ENCODE measurements at places on chromosomes 7 and 10.
A peak's percentile ranks its signal among the peaks of the same experiment; 100 is the strongest.

DNA sequence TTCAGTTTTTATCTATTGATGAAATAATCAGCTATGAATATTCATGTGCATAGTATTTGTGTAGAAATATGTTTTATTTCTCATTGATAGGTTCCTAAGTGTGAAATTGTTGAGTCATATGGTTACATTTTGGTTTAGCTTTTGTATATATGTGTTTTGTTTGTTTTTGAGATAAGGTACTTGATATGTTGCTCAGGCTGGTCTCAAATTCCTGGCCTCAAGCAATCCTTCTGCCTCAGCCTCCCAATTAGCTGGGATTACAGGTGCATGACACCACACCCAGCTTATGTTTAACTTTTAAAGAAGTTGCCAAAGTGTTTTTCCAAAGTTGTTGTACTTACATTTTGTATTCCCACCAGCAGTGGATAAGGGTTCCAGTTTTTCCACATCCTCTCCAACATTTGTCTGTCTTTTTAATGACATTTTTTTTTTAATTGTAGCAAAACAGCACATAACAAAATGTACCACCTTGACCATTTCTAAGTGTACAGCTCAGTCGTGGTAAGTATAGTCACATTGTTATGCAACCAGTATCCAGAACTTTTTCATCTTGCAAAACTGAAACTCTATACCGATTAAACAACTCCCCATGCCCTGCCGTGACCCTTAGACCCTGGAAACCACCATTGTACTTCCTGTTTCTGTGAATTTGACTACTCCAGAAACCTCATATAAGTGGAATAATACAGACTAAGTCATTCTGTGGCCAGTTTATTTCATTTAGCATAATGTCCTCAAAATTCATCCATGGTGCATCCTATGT, 12.6 kb upstream of the UBE2D1 start:
- DNase-seq, result no peak

- DNase-seq, result no peak
These were observed 70.5 kb upstream of the DIP2C start for GRCh38 chr10:759898-760477.

GRCh38 chr10:103125323-103126267, 67.5 kb downstream of the NT5C2 start:
- DNase-seq, result no peak

DNA sequence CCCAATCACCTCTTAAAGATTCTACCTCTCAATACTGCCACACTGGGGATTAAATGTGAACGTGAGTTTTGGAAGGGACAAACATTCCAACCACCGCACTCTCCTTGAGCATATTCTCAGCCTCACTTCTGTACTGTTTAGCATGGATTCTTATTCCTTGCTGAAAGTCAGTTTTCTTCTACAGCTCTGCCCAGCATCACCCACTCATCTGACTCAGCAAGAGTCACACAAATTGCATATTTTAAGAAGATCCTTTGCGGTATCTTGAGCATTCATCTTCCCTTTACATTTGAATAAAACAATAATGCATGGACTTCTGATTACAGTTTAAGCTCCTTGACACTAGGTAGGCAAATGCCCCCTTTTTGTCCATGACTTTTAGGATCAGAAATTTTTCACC, 251.6 kb upstream of the MKLN1 start:
- no peak for DNase-seq

DNA sequence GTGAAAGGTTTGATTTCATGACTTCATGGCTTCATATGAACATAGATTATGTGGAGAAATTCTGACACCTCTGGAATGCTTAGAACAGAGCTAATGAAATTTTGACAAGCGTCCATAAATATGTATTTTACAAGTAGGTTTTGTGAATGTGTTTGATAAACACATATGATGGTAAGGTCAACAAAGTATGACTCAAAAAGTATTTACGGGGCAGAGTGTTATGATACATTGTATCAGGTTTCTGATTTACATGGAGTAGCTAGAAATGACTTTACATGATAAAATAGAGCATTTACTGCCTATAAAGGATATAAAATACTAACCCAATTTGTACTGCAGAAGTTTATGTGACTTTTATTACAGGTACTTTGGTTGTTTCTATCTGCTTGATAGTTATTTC, 206.3 kb downstream of the MDFIC start:
- DNase-seq, result no peak

- DNase-seq, result no peak
These were observed 36.4 kb upstream of the WAC start for GRCh38 chr10:28496481-28496961.

- no peak for DNase-seq
These were observed 108.0 kb downstream of the BTAF1 start for GRCh38 chr10:92031580-92031979.

DNA sequence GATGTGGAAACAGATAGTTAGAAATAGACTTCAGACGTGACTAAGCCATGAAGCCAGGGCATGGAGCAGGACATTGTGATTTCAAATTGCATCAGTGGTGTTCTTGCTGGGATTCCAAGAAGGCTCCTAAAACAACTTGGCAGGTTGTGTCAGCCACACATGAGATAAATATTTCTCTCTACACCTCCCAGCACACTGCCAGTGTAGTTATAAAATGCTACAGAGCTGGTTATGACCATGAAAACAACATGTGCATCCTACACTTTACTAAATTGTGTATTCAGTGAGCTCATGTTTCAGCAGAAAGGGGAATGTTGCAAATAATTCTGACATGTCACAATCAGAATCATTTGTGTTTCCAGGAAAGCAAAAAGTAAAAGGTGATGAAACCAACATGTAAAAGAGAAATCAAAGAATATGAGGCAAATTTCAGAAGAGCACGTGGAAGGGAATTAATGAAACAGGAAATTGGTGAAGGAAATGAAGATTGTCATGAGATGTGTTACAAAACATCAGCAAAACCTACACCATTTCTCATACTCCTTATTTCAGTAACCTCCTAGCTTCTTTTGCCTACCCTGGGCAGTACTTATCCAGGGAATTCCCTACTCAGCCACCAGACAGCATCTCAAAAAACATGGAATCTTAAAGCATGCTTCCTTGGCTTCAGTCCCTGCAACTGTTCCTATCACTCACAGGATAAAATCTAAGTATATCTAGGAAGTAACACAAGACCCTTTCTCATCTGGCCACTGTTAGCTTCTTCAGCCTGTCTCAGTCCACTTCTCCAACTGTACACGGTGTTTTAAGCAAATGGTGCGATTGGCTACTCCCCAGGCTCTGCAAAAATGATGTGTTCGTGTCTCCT, 5.8 kb upstream of the CYP3A7 start:
- no peak for DNase-seq

- DNase-seq, result no peak
These were observed 33.0 kb downstream of the ZNF33A start for GRCh38 chr10:38043516-38043915.

DNA sequence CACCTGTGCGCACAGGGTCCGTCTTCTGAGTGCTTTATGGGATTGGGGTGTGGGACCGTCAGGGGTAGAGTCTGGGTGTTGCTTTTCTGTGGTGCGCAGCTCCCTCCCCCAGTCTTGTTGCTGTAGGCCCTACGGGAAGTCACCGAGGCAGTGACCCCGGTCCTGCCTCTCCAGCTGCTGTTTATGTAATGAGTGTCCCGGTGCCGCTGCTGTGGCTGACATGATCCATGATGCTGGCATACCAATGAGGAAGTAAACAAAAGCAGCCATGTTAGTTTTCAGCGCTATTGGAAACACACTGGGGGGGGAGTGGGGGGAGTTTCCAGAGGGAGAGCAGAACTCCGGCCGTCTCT, 1.1 kb downstream of the TRIM8 start:
- peak; percentile 79 for DNase-seq

GRCh38 chr10:15189133-15189885, 20.8 kb upstream of the NMT2 start:
- no peak for DNase-seq

DNA sequence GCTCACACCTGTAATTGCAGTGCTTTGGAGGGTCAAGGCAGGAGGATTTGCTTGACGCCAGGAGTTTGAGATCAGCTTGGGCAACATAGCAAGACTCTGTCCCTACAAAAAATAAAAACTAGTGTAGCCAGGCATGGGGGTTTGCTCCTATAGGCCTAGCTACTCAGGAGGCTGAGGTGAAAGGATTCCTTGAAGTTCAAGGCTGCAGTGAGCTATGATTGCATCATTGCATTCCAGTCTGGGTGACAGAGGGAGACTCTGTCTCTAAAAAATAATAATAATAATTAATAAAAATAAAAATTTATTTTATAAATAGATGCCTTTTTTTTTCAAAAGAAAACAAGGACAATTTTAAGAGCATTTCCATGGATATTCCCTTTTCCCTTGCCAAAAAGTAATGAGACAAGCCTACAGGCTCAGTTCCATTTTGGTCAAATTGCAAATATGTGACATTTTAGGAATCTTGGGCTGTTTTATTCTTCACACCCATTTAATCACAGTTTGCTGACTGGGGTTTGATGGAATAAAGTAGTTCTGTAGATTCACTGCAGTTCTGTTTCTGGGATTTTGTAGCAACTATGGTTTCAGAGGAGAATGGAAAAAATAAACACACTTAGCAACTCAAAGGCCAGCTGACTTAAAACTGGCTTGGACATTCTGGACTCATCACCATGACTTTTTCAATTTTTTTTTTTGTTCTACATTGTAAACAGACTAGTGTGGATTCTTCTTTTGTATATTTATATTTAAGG, 48.4 kb upstream of the ARHGAP21 start:
- DNase-seq, result no peak

- DNase-seq, result no peak
These were observed 4.8 kb downstream of the FRAT2 start for GRCh38 chr10:97329766-97330165.

DNA sequence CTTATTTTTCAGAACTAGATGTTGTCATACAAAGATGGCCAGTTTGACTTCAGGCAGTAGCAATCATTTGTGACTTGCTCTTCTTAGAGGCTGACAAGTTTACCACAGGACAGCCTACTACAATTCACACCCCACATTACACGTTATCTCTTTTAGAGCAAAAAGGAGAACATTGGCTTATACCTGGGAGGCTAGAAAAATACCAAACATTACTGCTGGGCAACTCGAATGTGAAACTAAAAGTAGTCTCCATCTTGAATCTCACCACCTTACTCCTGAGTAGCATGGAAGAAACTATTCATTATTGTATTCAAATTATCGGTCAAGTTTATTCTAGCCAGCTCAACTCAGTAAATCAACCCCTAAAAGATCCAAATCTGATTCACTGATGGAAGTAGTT, 90.7 kb upstream of the TMEM26 start:
- DNase-seq, result no peak

GRCh38 chr7:151520419-151521261, 945 bp upstream of the RHEB start:
- DNase-seq, result no peak

DNA sequence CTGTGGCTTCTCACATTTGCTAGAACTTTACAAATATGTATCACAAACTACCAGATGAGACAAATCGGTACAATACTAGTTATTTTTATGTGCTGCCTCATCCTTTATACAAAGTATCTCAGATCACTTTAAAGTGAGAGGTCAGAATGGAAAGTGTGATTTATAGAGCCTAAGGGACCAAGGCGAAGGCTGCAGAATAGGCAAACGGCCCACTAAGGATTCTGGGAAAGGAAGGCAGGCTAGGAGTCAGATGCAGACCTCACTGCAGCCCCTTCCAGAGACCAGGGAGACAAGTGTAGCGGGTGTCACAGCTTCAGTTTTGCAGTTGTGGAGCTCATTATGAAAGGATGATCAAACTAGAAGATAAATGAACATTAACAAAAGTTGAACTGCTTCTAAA, 190.6 kb downstream of the HIBADH start:
- no peak for DNase-seq

- DNase-seq, result no peak
These were observed 180.0 kb downstream of the GFRA1 start for GRCh38 chr10:116093031-116093430.

DNA sequence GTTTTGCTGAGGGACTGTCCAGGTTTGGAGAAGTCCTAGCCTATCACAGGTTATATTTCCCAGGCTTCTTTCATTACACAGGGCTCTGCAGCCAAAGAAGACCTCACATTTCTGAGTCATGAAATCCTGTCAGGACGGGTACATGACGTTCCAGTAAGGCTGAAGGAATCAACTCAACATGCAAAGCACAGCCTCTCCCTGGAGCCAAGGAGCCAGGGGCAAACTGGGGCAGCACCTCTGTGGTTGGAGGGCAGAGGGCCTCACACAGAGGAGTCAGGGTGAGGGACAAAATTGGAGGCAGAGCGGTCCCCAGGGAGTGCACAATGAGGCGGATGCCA, 116.3 kb upstream of the GDF10 start:
- DNase-seq, result no peak

GRCh38 chr10:95217476-95217875, 23.4 kb downstream of the ACSM6 start:
- no peak for DNase-seq

- DNase-seq, result no peak
These were observed 87.1 kb downstream of the ADAM22 start for GRCh38 chr7:88020953-88021665.

- no peak for DNase-seq
These were observed 19.6 kb downstream of the GIMAP4 start for GRCh38 chr7:150586785-150587152.

DNA sequence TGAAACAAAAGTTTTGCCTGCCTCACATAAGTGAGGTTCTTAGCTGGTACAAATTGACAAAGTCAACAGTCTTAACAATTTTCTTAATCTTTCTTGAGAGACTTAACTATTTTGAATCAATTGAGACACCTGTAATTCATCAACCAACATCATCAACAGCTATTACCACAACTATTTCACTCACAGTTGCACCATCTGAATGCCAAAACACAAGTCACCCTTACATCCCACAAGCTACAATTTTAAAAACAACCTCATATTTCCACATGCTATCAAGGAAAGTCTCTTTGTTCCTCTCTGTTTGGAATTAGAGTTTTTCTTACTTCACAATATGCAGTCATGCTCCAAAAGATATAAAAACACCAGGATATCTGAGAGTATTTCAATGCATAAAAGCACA, 4.9 kb downstream of the SMURF1 start:
- no peak for DNase-seq

- no peak for DNase-seq
These were observed 7.0 kb downstream of the NFKB2 start for GRCh38 chr10:102402512-102402896.

GRCh38 chr7:82247814-82248433, 195.7 kb downstream of the CACNA2D1 start:
- DNase-seq, result no peak

GRCh38 chr10:110664483-110665420, 20.6 kb downstream of the RBM20 start:
- DNase-seq, result no peak
